ENCODE measurements at places on chromosomes 5 and 9. TPM values are rescaled to one million over a fixed set of nuclear protein-coding genes. Genes with fewer than 3 reads are reported as not detected.

PRDM9 gene
- total RNA-seq: under 0.01 TPM

TAF11L10 gene
- not detected for total RNA-seq

SH3TC2 gene
- 7.2 TPM for total RNA-seq

AMBP gene
- total RNA-seq: 0.24 TPM

RELL2 gene
- total RNA-seq: 4.3 TPM

PCDHA13 gene
- total RNA-seq: not detected

SLC34A3 gene
- total RNA-seq: not detected

SPTAN1 gene
- 137 TPM for total RNA-seq

ROR2 gene
- total RNA-seq: 0.24 TPM

STPG3 gene
- not detected for total RNA-seq

TDRD7 gene
- total RNA-seq: 3.2 TPM

PCDHAC2 gene
- total RNA-seq: 16.0 TPM

PRXL2C gene
- 12.5 TPM for total RNA-seq

UBE2QL1 gene
- total RNA-seq: not detected

PCDHB4 gene
- not detected for total RNA-seq

PCDHB7 gene
- under 0.01 TPM for total RNA-seq

HRCT1 gene
- total RNA-seq: 0.85 TPM

ITGA2 gene
- total RNA-seq: 76.4 TPM

BTNL9 gene
- not detected for total RNA-seq

SKIC3 gene
- 88.9 TPM for total RNA-seq

DRD1 gene
- not detected for total RNA-seq

FAM163B gene
- total RNA-seq: not detected

IL4 gene
- not detected for total RNA-seq

Data from tracheal epithelial cell (primary cell).